ENCODE measurements at places on chromosomes 7 and 10.

DNA sequence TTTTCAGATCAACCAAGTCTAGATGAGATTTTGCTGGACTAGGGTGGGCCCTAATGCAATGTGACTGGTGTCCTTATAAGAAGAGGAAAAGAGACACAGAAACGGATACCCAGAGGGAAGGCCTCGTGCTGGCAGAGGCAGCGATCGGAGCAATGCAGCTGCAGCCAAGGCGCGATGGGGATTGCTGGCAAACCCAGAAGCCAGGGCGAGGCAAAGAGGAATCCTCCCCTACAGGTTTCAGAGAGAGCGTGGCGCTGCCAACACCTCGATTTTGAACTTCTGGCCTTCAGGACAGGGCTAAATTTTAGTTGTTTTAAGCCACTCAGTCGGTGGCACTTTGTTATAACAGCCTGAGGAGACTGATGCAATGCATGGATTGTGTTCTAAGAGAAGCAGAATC lies 157.1 kb upstream of the RHEB start:
- no peak for DNase-seq

DNA sequence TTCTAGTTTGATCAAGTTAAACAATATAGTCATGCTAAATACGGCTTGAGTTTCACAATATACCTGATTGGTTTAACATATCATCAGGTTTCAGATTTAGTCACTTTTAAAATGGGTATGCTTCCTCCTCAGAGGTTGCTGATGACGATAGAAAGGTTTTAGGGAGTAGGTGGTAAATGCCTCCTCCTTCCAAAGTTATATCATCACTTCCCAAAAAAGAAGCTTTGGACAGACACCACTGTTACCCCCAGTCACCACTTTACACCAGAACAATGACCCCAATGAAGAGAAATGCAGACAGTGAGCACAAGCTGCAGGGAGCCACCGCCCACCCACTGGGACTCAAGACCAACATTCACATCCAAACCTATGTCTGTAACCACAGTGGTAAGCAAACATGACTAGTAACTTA lies 244.6 kb downstream of the SORCS1 start:
- no peak for DNase-seq

GRCh38 chr7:37061849-37062559 lies 337.7 kb upstream of the AOAH start:
- DNase-seq, result no peak

- no peak for DNase-seq
These were observed 12.8 kb downstream of the SH3PXD2A start for GRCh38 chr10:103842605-103843004.

DNA sequence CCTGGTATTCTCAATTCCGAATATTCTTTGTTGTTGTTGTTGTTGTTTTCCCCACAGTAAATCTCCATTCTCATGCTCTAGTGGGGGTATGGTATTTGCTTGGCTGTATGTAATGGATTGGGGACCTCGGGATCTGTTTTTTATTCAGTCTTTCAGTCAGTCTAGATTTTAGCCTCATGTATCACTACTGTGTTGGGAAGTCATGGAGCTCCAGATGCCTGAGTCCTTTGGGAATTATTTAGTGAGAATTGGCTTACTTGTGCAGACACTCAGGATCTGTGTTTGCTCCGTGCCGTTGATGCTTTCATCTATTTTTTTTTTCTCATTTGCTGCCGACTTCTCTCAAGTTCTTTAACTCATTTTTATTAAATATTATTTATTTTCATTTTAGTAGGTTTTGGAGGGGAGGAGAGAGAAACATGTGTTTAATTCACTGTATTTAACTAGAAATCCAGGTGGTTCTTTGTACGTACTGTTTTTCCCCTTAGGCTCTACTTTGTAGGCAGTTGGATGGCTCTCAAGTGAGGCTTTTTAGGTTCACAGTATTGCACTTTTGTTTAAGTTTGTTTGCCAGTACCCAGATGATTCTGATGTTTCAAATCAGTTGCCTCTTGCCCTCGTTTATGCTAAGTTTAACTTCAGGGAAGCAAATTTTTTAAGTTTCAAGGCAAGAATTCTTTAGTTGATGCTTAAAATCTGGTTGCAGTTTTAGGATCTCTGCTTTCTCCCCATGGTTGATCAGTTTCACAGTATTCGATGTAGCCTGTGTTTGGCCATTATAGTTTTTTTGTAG lies 36.9 kb downstream of the ZNRF2 start:
- DNase-seq, result no peak

- DNase-seq, result no peak
These were observed 41.0 kb downstream of the UBE2H start for GRCh38 chr7:129911790-129912189.

GRCh38 chr10:113089551-113089950 lies 139.5 kb downstream of the TCF7L2 start:
- no peak for DNase-seq
